ENCODE measurements at places on chromosomes 6 and 20.

DNA sequence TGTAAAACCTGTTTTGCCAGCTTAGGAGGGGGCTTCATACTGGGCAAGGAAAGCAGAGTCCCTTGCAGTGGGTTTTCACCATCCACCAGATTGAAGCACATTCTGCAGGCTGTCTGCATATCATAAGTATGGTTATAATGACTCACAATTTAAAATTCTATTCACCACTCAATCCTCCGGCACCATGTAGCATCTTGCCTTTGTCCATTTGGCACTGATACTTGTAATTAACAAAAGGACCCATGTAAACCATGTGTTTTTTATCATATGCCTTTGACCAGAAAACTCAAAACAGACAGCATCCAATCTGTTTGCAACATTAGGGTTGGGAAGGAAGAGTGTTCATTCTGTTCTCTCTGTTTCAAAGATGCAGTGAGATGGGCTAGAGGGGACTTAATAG lies 3.0 kb downstream of the CD83 start:
- no peak for DNase-seq

GRCh38 chr6:5215799-5216198 lies 45.0 kb downstream of the LYRM4 start:
- no peak for DNase-seq

GRCh38 chr6:71324194-71324785 lies 35.7 kb downstream of the OGFRL1 start:
- DNase-seq = no peak

DNA sequence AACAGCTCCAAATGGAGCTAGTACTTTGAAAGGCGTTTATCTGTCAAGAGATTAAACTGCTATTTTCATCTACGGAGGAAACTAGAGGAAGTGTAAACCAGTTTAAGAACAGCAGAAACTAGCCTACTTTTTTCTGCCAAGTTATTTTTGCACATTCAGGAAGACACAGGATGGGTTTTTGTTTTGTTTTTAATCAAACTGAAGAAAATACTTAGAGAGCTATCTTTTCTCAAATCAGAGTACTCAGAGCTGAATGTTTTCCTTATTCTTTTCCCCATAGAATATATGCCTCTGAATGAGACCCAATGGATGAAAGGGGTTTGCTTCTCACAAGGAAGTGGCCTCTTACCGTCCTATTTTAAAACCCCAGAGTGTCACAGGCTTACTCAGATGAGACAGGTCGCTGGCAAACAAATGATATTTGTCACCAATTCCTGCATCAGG lies 538.5 kb downstream of the CD83 start:
- DNase-seq = no peak

- DNase-seq = no peak
Observed at GRCh38 chr6:74015427-74015826, 319.4 kb downstream of the CD109 start.

DNA sequence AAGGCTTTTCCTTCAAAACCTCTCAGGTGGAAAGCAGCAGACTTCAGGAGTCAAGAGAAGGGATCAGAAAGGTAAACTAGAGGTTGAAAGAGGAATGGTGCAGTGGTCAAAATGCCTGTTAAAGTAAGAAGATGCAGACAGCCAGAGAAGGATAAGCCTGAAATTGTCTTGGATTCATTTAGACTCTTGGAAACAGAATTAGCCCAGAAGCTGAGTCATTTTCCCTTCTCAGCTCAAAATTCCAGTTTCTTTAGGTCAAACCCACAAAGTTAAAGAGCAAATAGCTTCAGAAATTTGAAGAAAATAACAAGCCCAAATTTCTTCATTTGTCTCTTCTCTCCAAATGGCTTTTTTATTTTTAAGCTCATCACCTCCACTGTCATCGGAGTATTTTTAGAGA lies 73.9 kb downstream of the DHX35 start:
- DNase-seq = no peak
